ENCODE measurements at places on chromosomes 5 and 9. TPM values are rescaled to one million over a fixed set of nuclear protein-coding genes. Genes with fewer than 3 reads are reported as not detected.

GRCh38 chr5:9545992-9546851 is at the start of gene SEMA5A:
SEMA5A (minus strand) TSS chr5:9546075; CDS start chr5:9379946, 166,129 bp downstream.
- DNase-seq, result peak; percentile 64

The SPATA31E1 gene
- not detected for total RNA-seq

DNA sequence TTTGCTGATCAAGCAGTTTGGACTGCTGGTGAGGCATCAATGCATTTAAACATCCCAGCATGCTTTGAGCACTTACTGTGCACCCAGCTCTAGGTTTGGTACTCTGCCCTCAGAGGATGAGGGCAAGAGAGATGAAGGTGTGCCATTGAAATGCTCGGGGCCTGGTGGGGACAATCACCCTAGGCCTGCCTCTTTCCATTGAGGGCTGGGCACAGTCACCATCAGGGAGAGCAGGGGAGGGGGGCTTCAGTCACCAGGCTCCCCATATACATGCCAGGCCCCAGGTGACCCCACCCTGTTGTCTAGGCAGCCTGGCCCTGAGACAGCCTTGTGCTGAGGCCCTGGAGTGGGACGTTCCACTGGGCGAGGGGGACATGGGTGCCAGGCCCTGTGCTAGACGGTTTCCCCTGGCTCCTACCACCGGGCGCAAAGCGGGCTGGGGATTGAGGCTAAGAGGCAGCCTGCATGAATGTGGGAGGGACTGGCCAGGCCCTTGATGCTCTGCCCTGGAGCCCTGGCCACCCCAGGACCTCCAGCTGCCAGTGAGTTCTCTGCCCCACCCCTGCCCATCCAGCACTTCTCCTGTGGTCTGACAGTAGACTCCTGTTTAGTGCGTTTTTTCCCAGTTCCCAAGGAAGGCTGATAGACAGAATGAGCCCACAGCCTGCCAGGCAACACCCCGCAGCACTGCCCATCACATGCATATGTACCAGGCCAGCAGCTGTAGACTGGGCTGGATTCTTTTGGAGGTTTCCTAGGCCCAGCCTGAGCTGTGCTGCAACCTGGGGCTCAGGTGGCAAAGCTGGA is 18.9 kb downstream of the TCF7 start:
- no peak for DNase-seq

GRCh38 chr5:118247458-118247857 is 740.9 kb downstream of the DTWD2 start:
- DNase-seq, result no peak

- DNase-seq, result no peak
Observed at GRCh38 chr5:1498623-1499416, 24.9 kb downstream of the LPCAT1 start.

GRCh38 chr5:31029925-31030324 is 163.6 kb upstream of the CDH6 start:
- DNase-seq, result no peak

The PCDHB12 gene
- 3.5 TPM for total RNA-seq

DNA sequence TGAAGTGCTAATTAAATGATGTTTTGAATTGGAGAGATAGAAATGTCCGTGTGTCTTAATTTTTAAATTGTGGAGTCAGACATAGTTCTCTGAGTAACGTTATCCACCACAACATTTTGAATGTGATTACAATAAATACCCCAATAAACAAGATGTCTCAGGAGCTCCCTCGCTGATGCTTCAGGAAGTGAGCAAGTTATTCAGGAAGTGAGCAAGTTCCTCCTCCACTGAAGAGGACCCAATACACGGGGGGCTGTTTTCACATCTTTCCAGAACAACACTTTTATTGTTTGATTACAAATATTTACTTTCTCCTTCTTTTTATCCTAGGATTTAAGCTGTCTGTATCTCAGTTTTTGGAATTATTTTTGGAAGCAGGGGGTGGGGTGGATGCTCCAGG is 363.8 kb downstream of the LRRC70 start:
- no peak for DNase-seq

- no peak for DNase-seq
Observed at GRCh38 chr5:128586848-128587247, 48.8 kb upstream of the FBN2 start.

DNA sequence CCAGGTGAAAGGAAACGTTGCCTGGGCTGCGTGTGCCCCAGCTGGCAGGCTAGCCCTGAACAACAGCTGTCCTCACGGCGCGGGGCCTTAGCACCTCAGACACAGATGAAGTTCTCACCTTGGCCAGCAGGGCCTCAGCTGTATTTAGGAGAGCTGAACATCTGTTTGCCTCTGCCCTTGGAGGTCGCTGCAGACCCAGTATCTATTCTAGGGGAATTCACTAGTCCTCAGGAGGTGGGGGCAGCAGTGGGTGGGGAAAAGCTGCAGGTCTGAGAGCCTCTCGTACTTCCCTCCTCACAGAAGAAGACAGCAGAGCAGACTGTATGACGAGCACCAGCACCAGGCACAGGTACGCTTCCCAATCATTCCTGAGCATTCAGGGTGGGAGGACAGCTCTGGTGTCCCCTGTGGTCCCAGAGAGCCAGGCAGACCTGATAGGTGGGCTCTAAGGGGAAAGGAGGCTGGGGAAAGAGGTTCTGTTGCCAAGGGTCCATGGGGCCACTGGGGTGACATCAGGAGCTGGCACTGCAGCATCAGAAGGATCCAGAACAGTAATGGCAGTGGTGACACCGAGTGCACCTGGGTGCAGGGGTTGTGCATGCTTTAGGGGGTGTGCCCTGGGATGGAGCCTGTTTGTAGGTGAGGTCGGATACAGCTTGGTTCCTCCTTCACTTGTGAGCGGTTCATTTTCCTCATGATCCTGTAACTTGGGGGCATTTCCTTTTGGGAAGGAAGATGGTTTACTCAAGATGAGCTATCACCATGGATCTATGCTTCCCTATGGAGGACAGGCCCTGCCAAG is 13.8 kb downstream of the CD74 start:
- DNase-seq, result no peak

- peak; percentile 90 for DNase-seq
Observed at GRCh38 chr5:134411546-134412266, at the start of gene CDKN2AIPNL. CDKN2AIPNL (minus strand) TSS chr5:134411881; CDS start chr5:134411854, 27 bp downstream.

The SPINK4 gene
- 2.5 TPM for total RNA-seq

The ELOVL7 gene
- 66.8 TPM for total RNA-seq

GRCh38 chr9:85014292-85014691 is 344.8 kb downstream of the NTRK2 start:
- no peak for DNase-seq

DNA sequence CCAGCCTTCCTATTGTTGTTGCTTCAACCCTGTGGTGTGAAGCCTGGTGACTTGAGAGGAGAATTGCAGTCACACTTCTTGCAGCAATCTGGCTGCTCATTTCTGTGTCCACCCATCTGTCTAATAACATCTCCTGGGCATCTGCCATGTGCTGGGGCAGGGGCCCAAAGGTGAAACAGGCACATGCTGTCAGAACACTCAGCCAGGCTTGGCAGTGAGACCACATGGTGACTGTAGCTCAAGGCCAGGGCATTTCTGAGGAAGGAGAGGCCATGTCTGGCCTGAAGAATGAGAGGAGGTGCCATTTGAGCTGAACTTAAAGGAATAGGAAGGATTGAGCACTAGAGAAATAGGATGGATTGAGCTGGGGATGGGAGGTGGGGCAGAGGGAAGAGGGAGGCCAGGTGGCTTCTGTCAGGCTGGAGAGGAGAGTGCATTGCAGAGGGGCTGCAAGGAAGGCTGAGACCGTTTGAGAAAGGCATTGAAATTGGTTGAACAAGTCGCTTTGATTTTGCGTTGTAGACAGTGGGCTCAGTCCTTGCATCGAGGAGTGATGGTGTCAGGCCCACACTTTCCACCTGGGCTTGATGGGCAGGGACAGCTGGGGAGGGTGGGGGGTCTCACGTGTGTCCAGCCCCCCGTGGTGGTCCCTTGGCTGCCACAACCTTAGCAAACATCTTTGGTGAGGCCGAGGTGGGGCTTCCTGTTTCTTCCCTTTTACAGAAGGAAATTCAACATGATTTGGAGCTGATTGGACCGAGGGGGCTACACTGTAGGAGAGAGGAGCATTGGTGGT is 222.4 kb downstream of the CACNA1B start:
- no peak for DNase-seq

GRCh38 chr5:3899093-3899492 is 303.5 kb downstream of the IRX1 start:
- no peak for DNase-seq

DNA sequence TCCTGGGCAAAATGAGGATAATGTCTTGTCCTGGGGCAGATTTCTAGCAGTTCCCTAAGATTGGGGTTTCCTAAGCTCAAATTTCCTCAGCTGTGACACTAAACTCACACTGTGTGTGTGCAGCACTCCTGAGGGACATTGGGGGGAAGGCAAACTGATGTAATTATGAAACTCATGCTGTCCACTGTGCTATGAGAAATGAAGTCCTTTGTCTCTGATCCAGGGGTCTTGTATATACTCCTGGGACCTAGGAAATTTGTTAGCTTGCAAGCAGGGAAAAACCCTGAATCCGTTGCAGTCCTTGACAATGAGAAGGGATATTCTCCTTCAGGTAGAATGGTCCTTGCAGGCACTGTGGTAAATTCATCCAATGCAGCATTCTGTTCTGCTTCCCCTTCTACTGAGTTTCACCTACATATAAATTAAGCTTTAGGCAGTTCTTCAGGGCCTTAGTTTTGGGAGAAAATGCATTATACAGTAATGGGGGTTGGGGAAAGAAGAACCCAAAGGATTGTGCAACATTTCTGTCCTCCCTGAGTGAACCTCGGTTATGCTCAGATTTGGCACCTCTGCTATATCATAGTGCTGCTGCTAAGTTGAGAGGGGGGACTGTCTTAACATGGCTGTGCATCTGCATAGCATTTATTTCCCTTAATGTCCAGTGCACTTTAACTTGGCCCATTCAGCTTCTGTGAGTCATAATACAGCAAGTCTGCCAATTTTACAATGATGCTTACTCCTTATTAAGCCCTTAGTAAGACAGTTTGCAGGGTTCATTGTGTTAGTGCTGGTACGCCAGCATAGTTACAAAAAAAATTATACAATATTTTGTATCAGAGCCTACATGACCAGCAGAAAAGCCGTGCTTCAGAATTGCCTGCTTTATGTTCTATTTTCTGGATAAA is 80.2 kb downstream of the PJA2 start:
- DNase-seq, result no peak

GRCh38 chr5:44532981-44533380 is 143.8 kb upstream of the FGF10 start:
- DNase-seq, result no peak

The PCDHB4 gene
- total RNA-seq, result 5.2 TPM

DNA sequence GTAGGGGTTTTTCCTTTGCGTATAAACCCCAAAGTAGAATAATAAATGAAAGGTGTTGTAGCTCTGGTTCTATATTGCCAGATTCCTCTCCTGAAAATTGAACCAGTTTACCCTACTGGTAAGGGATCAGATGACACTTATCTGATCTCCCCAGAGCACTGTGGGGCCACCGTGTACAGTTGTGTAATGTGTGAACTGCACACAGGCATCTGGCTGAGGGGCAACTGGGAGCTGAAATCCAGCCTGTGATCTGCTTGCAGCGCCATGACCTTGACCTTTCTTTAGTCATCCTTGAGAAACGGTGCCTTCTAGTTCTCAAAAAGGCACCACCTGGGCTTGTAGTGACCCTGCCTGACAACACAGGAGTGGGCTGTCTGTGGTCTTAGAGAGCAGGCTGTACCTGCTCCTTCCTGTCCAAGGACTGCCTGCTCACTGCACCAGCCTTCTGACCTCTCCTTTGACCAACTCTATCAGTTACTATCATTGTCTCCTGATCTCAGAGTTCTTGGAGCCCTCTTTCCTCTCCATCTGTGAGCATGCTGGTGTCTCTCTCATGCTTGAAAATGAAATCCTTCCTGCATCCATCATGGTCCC is 40.2 kb downstream of the PDE6A start:
- DNase-seq, result no peak

- DNase-seq, result no peak
Observed at GRCh38 chr5:135159626-135160025, 125.6 kb upstream of the PITX1 start.

- no peak for DNase-seq
Observed at GRCh38 chr9:87855061-87855460, 27.6 kb upstream of the SPATA31E1 start.

- no peak for DNase-seq
Observed at GRCh38 chr5:111399113-111399512, 113.2 kb downstream of the STARD4 start.

The STKLD1 gene
- total RNA-seq, result 1.1 TPM

DNA sequence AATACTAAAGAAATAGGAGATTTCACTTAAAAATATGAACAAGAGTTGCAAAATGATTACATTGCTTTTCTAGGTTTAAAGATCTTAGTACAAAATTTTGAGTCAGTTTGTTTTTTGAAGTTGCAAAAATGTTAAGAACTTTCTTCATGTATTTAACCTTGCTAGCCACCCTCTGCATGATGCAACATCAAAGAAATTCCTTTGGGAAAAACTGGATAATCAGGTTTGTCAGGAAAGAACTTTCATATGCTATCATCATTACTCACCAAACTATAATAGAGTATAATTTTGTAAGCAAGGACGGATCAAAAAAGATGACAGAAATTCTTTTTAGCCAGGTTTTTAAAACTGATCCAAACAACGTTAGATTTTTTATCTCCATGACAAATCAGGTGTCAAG is 116.9 kb upstream of the MRPS30 start:
- DNase-seq, result no peak

DNA sequence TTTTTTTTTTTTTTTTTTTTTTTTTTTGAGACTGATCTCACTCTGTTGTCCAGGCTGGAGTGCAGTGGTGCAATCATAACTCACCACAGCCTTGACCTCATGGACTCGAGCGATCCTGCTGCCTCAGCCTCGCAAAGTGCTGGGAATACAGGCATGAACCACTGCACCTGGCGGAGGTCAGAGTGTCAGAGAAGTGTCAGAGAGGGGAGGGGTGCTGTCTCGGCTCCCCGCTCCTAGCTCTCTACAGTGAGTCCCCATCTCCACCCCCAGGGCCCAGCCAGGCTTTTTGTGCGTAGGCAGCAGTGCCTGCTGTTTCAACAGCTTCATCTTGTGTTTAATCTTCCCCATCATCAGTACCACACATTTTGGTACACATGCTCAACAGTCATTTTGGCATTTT is 38.3 kb downstream of the SAR1B start:
- DNase-seq, result no peak

The MARVELD2 gene
- 47.1 TPM for total RNA-seq

DNA sequence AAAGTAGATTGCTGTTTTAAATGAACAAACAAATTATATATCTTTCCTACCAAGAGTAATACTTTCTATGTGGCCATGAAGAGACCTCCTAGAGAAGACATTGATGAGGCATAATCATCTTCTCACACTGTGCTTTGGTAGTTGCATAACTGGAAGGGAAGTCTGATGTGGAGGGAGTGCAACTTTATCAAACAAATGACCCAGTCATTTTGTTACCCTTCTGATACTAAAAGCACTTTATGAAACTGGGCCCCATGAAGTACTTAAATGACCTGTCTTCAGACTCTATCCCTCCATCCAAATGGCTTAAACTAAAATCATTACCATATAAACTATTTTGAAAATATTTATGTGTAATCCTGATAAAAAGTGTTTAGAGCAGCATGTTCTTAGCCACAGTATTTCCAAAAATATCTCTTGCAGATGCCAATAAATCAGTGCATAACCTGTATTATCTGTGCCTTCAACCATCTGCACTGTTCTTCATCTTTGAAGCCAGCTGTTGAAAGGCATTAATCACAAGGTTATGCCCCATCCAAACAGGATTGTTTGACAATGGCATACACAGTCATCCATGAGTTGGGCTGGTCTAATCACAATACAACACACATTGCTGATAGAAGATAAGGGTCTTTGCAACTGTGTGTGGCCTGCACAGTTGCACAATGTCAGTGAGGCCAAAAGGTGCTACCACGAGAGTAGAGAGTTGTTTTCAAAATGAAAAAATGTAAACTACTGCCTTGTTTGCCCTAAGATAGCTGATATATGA is 31.9 kb upstream of the MIER3 start:
- DNase-seq, result no peak
